ENCODE measurements at places on chromosomes 12 and 14.

DNA sequence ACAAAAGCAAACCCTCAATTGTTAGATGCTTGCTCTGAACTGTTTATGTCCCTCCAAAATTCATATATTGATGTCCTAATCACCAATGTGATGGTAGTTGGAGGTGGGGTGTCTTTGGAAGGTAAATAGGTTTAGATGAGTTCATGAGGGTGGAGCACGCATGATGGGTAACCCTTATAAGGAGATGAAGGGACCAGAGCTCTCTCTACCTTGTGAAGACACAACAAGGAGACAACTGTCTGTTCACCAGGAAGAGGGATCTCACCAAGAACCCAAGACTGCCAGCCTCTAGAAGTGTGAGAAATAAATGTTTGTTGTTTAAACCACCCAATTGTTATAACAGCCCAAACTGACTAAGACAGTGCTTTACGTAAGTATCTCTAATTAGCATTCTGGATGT, 27.0 kb downstream of the DHRS2 start:
- no peak for DNase-seq

DNA sequence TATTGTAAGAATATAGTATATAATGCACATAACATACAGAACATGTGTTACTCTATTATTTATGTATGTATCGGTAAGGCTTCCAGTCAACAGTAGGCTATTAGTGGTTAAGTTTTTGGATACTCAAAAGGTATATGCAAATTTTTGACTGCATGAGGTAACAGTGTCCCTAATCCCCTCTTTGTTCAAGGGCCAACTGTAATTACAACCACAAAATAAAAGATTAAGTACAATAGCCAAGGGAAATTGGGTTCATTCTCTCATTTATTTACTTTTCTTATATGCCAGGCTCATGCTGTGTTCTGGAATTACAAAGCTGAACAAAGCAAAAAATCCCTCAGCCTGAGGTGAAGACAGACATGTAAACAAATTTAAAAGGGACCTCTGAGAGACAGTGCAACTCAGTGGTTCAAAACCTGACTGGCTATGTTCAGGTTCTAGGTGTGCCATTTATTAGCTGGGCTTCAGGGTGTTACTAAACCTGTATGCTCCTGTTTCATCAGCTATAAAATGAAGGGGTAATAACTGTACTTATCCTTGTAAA, 43.4 kb upstream of the TSPAN8 start:
- no peak for DNase-seq

DNA sequence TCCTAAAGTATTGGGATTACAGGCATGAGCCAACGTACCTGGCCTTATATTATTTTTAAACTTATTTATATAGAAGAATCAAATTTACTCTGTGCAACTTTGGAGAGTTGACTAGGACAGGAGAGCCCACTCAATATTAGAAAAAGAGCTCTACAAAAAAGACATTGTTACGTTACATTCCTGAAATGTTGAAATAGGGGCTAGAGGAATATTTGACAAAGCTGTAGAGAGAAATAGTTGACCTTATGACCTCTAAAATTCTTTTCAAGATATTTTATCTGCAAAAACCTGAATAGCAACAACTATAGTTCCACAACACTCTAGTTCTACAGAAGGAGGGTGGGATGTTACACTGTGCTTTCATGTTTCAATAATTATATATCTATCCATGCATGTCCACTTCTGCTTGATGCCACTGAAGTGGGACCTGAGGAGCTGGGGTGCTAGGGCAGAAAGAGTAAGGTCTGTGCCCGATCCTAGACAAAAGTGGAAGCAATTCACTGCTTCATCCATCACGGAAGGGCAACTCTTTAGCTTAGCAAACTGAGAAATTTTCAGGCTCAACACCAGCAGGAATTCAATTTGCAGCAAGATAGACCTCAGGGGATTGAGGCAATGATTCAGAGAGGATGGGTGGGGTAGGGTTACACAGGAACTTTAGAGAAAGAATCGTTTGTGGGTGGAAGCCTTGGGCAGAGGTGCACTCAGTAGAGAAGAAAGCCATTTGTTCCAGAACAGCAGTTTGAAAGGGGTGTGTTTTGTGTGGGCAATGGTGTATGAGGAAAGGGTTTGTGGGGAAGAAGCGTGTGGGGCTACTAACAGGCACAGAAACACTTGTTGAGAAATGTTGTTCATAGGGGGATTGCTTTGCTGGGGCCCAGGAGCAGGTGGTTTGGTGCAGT, 16.0 kb upstream of the RNASE10 start:
- no peak for DNase-seq

DNA sequence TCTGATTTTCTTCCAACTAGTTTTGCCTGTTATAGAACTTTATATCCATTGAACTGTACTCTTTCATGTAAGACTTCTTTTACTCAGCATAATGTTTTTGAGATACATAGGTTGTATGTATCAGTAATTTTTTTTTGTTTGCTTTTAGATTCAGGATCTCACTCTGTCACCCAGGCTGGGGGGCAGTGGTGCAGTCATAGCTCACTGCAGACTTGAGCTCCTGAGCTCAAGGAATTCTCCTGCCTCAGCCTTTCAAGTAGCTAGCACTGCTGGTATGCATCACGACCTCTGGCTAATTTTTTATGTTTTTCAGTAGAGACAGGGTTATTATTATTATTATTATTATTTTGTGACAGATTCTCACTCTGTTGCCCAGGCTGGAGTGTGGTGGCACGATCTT, 65.0 kb upstream of the DDHD1 start:
- DNase-seq = no peak

DNA sequence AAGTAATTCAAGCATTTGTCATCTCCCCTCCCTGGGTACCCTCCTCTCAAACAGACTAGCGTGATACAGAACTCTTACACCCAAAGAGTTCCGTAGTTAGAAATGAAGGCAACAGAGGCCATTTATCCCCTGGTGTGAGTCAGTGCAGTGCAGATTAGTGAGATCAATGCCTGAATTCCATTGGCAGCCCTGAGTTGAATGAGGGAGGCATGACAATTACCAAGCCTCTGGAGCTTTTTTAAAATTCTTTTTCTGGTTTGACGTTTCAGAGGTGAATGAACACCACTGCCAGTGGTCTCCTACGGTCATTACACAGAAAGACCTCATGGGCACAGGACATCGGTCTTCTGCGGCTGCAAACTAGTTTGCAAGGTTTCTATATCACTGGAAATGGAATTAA, 94.4 kb downstream of the PRIMA1 start:
- DNase-seq = no peak

- no peak for DNase-seq
These were observed 218.8 kb upstream of the RGS6 start for GRCh38 chr14:71713451-71713850.

GRCh38 chr14:94532447-94532846, 23.2 kb upstream of the SERPINA12 start:
- no peak for DNase-seq

DNA sequence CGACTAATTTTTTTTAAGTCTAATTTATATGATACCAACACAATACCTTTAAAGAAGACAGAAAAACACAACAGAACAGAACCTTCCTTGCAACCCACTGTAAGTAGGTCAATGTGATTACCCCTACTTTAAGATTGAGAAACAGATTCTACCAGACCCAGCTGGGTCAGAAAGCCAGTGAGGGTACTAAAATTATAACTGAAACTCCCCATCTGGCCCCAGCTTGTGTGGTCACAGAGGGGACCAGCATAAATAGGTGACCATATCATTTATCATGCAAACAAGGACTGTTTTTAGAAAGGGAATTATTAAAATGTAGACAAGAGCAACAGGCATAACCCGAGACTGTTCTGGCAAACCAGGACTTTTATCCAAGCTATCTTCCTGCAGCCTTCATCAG, 30.1 kb upstream of the FRMD6 start:
- DNase-seq = no peak

DNA sequence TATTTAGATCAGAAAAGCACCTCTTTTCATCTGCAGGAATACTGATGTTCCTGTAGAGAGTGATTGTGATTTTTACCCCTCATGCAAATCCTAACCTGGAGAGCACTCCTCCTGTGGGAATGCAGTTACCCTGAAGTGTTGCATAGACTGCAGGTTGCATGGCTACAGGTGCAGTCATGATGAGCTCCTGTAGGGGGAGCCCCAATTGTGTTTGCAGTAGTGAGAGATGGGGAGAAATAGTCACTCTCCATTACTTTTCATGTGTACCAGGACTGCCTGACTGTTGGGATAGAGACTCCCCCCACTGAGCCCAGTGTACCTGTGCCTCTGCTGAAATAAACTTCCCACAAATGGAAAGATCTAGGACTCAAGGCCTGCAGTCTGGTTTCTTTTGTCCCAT, 1086.5 kb downstream of the SLC6A15 start:
- DNase-seq = no peak

- no peak for DNase-seq
These were observed 16.3 kb downstream of the ELK3 start for GRCh38 chr12:96210376-96211055.

GRCh38 chr14:99057576-99058083, 214.4 kb downstream of the BCL11B start:
- no peak for DNase-seq

DNA sequence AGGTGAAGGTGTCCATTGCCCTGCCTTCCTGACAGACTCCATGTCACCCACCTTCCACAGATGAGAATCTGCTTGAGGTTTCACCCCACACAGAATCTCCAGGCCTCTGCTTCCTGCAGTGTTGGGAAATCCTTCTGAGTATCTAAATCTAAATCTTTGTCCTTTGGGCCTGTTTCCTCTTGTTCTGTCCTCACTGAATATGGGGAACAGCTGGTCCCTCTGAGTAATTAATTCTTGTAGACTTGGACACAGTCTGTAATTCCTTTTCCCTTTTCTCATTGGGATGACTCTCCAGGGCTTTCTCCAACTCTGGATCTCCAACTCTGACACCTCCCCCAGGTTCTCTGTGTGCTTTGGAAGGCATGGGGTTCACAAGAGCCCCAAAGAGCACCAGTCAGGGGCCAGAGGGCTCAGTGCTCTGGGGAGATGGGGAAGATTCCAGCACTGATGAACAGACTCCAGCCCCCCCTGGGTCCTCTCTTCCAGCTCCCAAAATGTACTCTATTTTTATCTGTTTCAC, 2.3 kb upstream of the ACVRL1 start:
- DNase-seq = no peak

GRCh38 chr14:103862393-103862782, 15.0 kb upstream of the PPP1R13B start:
- no peak for DNase-seq

DNA sequence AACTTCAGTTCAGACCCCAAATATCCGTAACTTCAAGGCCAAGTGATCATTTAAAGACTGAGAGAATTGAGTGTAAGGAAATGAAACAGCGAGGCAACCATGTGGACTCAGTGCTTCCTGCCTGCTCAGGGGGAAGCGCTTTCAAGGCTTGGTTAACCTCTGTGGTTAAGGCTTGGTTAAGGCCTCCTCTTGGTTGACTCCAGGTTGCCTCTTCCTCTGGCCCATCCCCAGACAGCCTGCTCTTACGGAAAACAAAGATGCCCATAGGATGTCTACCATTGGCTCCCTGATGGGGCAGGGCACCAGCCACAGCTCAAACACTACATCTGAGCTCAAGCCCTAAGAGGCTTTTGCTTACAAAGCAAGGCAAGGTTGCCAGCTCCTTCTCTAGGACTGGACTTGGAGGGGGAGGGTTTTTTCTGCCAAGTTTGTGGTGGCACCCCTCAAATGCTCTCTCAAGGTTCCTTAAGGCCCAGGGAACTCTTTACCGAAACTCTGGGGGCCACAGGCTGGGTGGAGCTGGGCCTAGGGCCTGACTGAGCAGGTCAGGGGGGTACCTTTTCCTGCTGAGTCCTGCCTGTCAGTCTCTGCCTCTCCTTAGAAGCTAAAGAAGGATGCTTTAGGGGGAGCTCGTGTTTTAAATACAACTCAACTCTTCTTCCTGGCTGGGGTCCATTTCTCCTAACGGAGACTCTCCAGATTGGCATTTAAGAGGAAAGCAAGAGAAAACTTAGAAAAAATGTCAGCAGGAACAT, 13.7 kb downstream of the COL2A1 start:
- peak; percentile 21 for DNase-seq

- peak; percentile 39 for DNase-seq
These were observed 77.2 kb downstream of the SERPINA3 start for GRCh38 chr14:94689218-94689984.

DNA sequence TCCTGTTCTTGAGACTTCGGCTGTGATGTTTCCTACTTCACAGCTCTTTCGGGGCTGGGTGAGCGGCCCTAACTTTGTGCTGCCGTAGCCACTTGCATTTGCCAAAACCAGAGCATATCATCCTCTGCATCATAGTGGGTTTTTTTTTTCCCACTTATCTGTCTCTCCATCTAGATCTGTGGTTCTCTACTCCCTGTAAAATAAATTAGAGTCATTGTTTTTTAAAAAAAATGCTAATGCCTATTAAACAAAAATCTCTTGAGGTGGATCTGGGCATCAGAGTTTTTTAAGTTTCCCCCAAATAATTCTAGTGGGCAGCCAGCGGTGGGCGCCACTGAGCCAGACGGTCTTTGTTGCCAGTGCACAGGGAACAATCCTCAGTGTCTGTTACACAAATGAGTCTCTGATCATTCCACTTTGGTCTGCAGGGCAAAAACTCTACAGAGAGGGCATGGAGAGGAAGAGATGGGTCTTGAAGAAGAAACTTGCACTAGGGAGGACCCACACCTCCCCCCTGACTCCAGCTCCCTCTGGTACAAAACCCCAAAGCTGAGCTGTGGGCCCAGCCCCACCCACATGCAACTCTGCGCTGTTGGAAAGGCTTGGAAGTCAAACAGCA, 62.4 kb upstream of the BCL2L14 start:
- DNase-seq = no peak

DNA sequence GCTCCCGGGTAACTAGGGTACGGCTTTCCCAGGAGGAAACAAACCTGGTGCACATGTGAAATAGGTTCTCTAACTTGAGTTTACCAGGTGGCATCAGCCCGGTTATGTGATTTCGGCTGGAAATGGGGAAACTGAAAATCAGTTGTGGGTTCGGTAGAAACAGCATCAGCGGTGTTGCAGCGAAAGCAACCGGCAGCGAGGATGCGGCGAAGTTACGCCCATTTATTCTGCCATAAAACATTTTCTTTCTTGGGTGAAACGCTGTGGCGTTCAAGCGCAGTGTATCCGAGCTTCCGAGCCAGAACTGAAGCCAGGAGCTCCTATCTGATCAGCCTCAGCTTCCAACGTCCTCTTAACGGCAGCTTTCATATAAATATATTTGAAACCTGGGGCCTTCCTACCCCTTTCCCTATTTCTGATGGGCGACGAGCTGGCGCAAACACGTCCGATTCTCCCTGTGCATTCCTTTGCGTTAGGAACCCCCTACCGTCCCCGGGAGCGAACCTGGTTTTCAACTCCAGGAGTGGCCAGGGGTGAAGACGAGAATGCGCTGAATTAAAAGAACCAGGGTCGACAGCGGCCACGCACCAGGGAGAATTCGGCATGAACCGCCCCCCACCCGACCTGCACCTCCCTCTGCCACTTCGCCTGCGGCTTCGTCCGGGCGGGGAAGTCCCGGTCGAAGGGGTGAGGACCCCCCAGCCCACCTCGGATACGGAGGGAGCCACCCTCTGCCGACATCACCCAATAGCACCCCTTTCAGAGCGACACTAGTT, 1.6 kb downstream of the DPF3 start:
- DNase-seq = no peak

DNA sequence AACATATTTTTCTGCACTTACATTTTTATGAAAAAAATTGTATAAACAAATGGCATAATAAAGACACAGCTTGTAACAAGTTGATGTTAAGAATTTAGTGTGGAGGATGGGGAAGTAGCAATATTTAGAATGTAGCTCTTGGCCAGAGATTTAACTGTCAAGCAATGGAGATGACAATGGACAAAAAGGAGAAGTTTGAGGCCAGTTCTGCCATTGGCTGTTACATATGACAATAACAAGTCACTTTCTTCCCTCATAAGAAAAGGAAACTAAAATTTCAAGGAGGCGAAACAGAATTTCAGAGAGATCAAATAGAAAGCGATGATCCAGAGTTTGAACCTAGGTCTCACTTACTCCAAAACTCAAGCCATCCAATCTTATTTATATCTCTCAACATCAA, 122.8 kb upstream of the CCDC175 start:
- DNase-seq = no peak

Data from NK-92 treated with Interleukin-12 subunit alpha and Interleukin-12 subunit beta, amount 100 ng/mL, for 24 hours (cell line).